ENCODE measurements at places on chromosomes 7 and 10.

GRCh38 chr10:16509996-16510395 lies 11.7 kb downstream of the C1QL3 start:
- DNase-seq = peak; percentile 85

DNA sequence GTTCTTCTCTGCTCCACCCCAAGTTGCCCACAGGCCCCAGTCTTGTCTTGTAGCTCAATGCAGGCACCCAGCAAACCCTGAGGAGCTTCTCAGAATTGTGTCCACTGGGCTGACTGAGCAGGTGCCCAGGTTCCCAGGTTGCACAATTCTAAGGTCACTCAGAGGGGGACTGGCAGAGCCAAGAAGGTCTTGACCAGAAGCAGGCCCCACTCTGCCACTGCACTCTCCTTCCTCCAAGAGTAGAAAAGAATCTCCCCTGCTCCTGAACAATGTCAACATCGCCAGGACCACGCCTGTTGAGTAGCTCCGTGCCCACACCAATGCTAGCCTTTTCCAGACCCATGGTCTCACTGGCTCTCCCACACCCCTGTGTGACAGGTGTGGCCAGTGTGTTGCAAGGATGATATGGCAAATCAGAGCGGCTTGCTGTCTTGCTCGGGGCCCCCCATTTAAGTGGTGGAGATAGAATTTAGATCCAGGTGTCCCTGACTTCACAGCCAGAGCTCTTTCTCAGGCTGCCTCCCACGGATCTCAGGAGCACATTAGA lies 577 bp downstream of the LRRC18 start:
- DNase-seq = no peak

- DNase-seq = no peak
Observed at GRCh38 chr7:110947408-110947807, 143.5 kb upstream of the LRRN3 start.

GRCh38 chr7:148286150-148286549 lies 304.4 kb upstream of the C7orf33 start:
- no peak for DNase-seq

GRCh38 chr10:34814223-34814912 lies 728 bp downstream of the PARD3 start:
- no peak for DNase-seq

- DNase-seq = no peak
Observed at GRCh38 chr7:96218664-96219243, 103.1 kb downstream of the SLC25A13 start.

- DNase-seq = no peak
Observed at GRCh38 chr7:93895859-93896600, 5.5 kb upstream of the TFPI2 start.

- peak; percentile 99 for DNase-seq
Observed at GRCh38 chr10:29007748-29008610, 280.9 kb upstream of the LYZL1 start.

GRCh38 chr10:110387983-110388686 lies 83.4 kb upstream of the SMNDC1 start:
- peak; percentile 34 for DNase-seq

- DNase-seq = peak; percentile 63
Observed at GRCh38 chr7:87876869-87877234, 559 bp downstream of the DBF4 start.

DNA sequence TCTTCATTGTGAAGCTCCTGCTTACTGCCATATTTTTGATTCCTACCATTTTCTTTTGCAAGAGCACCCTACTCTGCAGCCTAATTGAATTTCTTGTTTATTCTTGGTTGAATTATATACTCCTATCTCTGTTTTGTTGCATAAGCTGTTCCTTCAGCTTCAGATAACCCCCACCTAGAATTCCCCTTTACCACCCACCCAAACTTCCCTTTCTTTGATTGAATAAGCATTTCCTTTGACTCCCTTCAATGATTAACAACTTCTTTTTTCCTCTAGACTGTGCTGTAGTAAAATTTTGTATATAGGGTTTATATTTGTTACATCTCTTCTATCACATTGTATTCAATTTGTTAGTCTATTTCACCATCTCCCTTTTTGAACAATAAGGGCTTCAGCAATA lies 168.1 kb downstream of the GPR37 start:
- no peak for DNase-seq

- no peak for DNase-seq
Observed at GRCh38 chr10:127570036-127570435, 20.9 kb downstream of the NPS start.

DNA sequence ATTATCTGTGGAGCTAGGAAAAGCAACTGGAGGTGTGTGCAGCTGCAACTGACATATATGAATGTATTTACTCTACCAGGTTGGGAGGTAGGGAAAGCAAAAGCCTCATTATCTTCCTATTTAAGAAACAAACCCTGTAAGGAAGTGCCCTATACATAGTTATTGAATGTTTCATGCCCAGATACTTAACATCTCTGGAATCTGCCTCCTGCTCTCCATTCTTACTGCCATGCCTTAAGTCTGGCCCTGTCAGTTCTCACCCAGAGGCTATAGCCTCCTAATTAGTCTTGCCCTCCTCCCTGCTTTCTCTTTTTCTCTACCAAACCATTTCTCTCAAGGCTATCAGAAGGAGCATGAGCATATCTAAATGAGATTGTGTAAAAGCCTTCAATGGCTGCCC lies 542.6 kb upstream of the LRRN3 start:
- no peak for DNase-seq

DNA sequence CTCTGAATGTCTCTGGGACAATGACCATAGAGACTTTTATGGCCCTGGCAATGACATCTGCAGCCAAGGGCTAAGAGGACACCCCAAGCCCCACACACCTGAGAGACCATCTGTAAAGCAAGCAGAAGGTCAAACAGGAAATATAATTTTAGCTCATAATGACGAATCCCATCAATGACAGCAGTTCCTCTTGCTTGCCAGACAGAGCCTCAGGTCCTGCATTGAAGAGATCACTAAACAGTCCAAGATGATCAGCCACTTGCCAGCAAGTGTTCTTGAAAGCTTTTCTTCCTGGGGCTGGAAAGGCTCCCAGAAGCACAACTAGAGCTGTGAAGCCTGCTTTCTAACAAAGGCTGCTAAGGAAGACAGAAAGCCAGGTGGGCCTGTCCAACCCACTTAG lies 993.7 kb upstream of the AUTS2 start:
- DNase-seq = no peak

DNA sequence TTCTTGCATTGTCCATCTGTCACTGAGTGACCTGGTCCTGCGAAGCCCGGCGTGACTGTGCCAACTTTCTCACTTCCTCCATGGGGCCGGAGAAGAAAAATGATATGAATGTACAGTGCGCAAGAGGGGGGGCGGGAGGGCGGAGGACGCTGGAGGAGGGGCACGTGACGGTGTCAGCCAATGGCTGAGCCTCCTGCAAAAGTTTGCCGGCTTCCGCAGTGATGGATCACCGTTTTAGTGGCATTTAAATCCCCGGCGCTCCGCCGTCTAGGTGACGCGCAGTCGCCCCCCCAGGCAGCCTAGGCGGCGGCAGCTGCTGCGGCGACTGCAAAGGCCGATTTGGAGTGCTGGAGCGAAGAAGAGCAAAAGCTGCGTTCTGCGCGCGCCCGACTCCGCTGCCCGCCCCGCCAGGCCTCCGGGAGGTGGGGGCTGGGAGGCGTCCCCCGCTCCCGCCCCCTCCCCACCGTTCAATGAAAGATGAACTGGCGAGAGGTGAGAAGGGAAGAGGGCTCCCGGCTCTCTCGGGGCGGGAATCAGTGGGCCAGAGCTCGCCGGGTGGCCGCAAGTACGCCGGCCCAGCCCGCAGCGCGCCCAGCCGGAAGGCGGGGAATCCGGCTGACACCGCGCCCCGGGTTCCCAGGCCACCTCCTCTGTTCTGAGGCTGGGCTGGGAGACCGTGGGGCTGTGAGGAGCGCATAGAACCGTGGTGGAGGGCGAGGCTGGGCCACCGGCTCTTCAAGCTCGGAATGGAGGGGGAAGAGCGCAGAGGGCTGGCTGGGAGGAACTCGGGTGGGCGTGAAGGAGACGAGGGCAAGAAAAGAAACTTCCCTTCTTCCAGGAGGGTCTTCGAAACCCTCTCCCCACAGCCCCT lies at the start of gene HOXA1:
Gene HOXA1 (minus strand): TSS at position 104 of the 871 bp plus-strand sequence. CDS start 88 bp downstream, at position 16.
- no peak for DNase-seq

DNA sequence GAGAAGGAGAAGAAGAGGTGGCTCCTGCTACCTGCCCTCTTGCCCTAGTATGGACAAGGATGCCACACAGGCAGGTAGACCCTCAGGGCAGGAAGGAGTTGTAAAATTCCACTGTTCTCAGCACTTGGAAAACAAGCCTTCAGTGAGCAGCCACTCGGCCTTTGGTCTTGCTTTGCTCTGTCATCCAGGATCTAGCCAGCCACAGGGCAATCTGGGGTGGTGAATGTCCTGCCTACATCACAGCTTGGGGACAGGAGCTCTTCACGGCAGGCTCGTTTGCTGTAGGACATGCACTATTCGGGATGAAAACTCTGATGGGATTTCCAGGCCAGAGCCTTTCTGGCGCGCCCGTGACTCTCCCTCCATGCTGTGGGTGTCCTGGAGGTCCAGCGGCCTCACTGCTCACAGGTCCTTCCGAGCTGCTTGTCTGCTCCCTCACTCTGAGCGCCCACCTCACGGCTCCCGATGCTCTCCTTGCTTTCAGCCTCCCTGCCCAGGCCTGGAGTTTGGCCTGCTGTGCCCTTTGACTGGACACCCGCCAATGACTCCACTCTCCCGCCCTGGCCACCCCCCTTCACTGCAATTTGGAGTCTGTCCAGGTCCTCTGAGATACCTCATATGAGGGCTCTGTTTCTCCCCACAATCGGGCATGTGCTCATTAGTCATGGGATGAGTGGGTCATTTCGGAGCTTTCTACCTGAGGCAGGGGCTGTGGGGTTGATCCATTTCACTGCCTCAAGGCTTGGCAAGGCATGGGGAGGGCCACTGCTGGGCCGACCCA lies 227.2 kb upstream of the GRB10 start:
- DNase-seq = no peak

- no peak for DNase-seq
Observed at GRCh38 chr7:7795630-7796121, 77.3 kb upstream of the RPA3 start.

GRCh38 chr10:78231327-78231726 lies 197.7 kb downstream of the RPS24 start:
- DNase-seq = no peak

GRCh38 chr7:2029936-2030335 lies 202.8 kb downstream of the MAD1L1 start:
- DNase-seq = no peak

DNA sequence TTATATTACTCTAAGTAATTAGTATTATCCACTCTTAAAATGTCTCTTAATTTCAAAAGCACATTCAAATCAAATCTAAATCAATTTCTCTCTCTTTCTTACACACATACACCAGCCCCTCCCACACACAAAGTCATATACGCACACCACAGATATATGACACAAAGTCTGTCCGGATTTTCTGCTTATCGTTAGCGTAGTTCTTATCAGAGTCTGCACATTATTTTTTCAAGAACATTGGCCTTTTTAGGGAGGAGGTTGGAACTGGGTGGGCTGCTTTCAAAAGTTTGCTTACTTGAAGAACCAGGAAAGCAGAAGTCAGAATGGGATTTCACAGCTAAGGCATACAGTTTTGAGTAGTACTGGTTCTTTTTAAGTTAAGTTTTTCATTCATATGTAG lies 387.6 kb upstream of the CHRM2 start:
- DNase-seq = no peak

GRCh38 chr10:17599089-17599488 lies 18.1 kb downstream of the HACD1 start:
- peak; percentile 35 for DNase-seq

DNA sequence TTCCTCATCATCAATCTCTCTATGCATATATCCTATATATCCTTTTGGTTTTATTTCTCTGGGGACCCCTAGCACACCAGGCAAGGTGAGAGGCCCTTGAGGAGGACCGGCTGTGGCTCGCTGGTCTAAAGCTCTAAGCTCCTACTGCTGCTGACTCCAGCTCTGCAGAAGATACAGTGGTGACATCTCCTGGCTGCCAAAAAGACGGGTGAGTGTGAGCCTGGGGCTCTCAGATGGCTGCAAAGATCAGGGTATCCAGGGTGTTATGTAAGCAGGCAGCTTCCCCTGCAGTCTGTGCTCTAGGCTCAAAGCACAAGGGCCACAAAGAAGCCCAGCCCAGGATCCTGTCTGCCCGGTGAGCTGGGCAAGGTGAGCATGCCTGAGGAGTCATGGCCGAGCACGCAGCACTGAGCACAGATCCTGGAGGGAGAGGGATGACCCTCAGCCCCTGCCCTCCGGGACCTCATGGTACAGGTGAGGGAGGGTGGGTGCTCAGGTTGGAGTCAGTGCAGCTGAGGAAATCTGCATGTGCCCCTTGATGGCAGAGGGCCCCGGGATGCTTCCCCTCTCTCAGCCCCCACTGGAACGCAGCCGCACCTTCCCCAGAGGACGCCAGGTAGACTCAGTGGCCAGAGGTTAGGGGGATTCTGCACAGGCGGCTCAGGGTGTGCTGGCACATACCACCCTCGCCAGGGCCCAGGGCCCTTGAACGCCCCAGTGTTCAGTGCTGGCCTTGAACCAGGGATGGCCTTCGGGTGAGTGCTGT lies 95.4 kb upstream of the INSIG1 start:
- DNase-seq = no peak

DNA sequence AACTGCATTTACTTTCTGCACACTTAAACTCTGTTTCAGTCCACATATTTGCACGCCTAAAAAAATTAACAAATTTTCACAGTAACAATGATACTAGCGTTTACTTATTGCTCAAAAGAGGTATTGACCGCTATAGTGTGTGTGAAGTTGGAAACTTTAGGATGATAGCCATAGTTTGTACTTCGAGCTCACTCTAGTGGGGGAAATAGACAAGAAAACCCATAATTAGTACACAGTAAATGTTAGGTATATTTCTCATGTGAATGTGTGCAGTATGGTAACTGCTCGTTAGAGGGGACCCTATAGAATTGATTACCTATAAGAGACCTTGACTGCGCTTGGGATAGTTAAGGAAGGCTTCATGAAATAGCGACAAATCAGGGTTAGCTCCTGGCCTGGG lies 238.4 kb downstream of the AUTS2 start:
- no peak for DNase-seq

DNA sequence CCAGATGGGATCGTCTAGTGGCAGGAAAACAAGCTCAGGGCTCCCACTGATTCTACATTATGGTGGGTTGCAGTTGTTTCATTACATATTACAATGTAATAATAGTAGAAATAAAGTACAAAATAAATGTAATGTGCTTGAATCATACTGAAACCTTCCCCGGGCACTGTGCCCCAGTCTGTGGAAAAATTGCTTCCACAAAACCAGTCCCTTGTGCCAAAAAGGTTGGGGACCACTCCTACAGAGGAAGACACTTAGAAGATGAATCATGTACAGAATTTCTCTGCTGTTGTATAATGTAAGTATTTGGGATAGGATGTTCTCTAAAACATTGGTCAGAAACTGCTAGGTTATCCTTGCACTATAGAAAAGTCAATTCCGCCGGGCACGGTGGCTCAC lies 11.3 kb upstream of the PHYH start:
- no peak for DNase-seq

GRCh38 chr7:91514591-91514990 lies 250.4 kb downstream of the FZD1 start:
- no peak for DNase-seq
